H1 (cell line): ENCODE measurements at places on chromosomes 3 and 15. TPM values are rescaled to one million over a fixed set of nuclear protein-coding genes. Genes with fewer than 3 reads are reported as not detected.

The SEMA3G gene
- total RNA-seq: 1.5 TPM in 2 replicates

The BNC1 gene
- total RNA-seq: 0.67 and 0.99 TPM in 2 replicates

The CA12 gene
- 4.9 and 5.8 TPM in 2 replicates for total RNA-seq

The LRRC49 gene
- total RNA-seq: 9.3 and 10.4 TPM in 2 replicates

The CKMT1A gene
- 33.8 and 35.0 TPM in 2 replicates for total RNA-seq

The SPATA12 gene
- total RNA-seq: 0.19 and 0.34 TPM in 2 replicates

The GAP43 gene
- 21.9 and 22.6 TPM in 2 replicates for total RNA-seq

The PROK2 gene
- total RNA-seq: 1.8 and 2.0 TPM in 2 replicates

The SCAANT1 gene
- not detected in 2 replicates for total RNA-seq

The TEX264 gene
- total RNA-seq: 11.2 and 11.9 TPM in 2 replicates

The SLC12A8 gene
- total RNA-seq: 12.0 and 13.7 TPM in 2 replicates

The NTRK3 gene
- 4.5 and 4.6 TPM in 2 replicates for total RNA-seq

The TERC gene
- total RNA-seq: 14.0 and 17.0 TPM in 2 replicates
